Stimulated activated CD8-positive, alpha-beta memory T cell treated with anti-CD3 and anti-CD28 coated beads, Interleukin-15, amount 100 ng/mL, for 4 hours (primary cell): ENCODE measurements at places on chromosomes 5 and 9.

- no peak for DNase-seq
Observed at GRCh38 chr5:143153332-143154119, 250.0 kb downstream of the NR3C1 start.

DNA sequence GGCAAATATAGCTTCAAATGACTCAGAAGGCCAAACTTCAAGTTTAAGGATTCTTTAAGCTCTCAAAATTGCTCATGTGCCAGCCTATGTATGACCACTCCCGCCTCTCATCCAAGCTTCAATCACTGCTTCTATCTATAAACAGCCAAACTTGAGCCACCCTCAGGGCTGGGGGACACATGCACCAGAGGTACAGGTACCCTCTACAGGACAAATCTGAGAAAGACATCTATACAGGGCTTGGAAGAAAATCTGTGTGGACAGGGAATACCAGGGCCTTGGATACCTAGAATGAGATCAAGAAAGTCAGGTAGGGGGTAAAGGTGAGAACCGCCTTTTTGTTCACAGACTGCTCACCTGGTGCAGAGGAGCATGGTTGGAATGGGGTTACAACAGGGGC, 217.9 kb downstream of the ATPSCKMT start:
- no peak for DNase-seq

- no peak for DNase-seq
Observed at GRCh38 chr9:133352635-133353340, 3.5 kb downstream of the SURF1 start.

DNA sequence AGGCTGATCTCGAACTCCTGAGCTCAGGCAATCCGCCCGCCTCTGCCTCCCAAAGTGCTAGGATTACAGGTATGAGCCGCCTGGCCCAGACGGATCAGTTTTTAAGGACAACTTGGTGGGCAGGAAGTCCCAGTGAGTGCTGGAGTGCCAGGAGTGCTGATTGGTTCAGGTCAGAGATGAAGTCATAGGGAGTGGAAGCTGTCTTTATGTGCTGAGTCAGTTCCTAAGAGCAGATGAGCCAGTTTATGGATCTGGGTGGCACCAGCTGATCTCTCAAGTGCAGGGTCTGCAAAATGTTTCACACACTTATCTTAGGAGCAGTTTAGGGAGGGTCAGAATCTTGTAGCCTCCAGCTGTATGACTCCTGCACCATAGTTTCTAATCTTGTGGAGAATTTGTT, 292.1 kb upstream of the ELAVL2 start:
- DNase-seq, result no peak

DNA sequence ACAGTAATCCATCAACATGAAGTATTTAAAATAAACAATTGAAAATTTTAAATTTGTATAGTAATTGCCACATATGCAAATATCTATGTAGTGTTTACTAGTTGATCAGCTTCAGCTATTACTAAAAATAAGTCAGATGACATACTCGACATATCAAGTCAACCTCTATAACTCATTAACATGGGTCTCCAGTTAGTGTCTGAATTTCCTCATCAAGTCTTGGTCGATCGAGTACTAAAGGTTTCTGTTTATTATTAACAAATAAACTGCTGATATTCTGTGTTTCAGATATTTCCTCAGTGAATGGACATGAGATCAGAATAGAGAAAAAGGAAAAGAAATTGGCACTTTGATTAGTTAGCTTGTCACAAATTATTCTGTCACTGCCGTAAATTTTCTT, 266.5 kb upstream of the ITGA1 start:
- no peak for DNase-seq

DNA sequence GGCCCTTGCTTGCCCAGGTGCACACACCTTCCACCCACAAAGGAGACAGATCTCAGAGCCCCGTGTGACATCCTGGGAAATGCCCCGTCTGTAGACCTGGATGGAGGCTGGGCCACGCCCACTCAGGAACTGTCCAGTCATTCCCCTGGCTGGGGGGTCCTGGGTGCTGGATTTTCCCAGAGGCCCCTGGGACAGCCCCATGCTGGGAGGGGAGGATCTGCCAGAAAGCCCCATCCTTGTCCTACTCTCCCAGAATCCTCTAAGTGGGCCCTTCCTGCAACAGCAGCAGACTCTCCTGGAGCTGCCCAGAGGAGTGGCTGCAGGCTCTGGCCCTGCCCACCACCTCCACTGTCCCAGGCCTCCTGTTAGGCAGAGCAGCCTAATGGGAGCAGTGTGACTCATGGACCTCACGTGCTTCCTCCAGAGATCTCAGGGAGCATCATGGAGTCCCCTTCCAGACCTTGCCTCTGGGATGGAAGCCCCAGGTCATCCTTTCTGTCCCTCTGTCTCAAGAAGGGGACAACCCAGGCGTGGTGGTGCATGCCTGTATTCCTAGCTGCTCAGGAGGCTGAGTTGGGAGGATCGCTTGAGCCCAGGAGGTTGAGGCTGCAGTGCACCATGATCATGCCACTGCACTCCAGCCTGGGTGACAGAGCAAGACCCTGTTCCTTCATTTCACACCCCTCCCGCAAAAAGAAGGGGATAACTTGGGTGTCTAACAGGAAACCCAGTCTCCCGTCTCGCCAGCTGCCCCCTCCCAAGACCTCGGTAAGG, 51.7 kb downstream of the JADE2 start:
- DNase-seq, result no peak

GRCh38 chr5:178450121-178451028, 139.8 kb downstream of the COL23A1 start:
- DNase-seq, result no peak

- no peak for DNase-seq
Observed at GRCh38 chr9:12069366-12069765, 623.8 kb upstream of the TYRP1 start.

DNA sequence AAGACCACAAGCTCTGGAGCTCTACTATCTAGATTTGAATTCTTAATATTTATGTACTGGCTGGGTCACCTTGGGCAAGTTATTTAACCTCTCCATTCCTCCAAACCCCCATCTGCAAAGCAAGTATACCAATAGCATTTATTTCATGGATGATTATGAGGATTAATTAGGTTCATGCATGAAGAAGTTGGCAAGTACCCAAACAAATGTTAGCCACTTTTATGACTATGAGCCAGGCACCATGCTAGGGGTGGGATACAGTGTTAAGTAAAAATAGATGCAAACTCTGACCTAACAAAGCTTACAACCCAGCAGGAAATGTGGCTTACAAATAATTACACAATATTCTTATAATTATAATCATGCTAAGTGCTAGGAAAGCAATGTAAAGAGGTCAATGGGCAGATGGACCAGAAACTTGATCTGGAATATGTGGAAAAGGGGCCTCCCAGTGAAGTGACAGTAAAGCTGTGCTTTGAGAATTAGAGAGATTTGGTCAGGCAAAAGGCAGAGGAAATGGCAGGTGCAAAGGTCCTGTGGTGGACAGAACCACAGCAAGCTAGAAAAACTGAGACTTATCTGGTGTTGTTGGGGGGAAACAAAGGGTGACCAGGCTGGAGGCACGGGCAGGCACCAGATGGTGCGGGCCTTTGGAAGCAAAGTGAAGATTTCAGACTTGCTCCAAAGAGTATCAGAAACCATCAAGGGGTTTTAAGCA, 525.2 kb upstream of the TRPC7 start:
- DNase-seq, result no peak

- no peak for DNase-seq
Observed at GRCh38 chr5:160367885-160368284, 2.5 kb downstream of the C1QTNF2 start.

DNA sequence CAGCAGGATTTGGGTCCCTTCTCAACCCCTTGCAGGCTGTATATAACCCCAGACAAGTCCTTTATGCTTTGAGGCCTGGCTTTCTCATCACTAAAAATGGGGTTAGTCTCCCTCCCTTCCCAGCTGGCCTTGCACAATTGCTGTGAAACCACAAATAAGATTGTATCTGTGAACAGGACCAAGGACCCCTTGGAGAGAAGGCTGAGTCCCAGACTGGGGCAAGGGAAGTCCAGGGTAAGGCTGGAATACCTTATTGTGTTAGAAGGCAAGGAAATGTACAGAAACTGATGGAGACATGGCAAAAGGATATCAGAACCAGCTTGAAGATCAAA, 11.4 kb downstream of the MACROH2A1 start:
- no peak for DNase-seq

DNA sequence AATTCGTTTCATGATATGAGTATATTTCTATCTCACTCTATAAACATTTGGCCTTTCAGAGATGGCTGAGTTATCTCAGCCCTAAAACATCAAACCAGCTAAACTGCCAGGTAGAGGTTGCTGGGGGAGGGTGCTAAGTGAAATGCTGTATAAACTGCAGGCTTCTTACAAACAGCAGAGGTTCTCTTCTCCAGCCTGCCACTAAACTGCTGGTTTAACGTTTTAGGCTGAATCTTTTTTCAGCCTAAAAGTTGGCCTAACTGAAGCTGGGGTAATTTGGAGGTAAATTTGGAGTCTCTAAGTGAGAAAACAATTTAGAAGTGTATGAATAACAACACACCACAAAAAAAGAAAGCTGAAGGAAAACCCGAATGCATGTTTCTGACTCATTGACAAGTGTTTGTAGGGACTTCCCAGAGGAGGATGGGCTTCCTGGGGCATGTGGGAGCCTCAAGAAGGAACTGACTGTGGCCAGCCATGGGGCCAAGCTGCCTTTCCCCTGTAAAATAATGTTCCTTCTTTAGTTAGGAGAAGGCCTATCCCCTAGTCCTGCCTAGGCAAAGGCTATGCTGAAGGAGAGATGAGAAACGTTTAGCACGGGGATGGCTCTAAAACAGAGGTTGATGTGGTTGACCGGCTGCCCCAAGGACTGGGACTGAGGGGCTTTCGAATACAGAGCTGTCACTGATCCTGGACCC, 44.3 kb downstream of the SLC28A3 start:
- DNase-seq, result no peak

DNA sequence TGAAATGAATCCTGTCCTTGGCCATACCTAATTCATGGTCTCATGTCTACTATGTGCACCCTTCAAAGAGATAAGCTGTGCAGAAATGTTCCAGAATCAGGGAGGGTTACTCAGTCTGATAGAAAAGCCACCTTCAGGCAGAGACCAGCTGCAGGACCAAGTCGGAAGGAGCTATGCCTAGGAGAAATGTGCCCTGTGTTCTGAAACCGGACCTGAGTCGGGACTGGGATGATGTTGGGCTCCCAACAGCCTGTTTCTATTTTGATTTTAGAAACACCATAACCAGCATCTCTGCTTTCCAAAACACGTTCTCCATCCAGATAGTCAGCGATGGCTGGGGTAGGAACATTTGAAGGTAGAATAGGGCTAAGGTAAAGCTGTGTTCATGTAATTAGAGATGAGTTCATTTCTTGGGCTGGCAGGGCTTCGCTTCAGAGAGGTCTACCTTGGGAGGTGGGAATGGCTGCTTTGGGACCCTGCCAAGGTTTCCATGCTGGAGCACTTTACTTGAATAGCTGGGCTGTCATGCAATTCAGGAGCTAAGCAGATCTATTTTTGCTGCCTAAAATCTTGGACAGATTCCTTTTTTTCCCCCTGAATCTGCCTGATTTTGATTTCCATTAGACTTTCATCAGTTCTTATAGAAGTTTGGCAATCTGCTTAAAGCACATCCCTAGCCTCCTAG, 2.8 kb downstream of the ADCY2 start:
- DNase-seq, result no peak

- no peak for DNase-seq
Observed at GRCh38 chr9:37034938-37035647, 1.0 kb upstream of the PAX5 start.

DNA sequence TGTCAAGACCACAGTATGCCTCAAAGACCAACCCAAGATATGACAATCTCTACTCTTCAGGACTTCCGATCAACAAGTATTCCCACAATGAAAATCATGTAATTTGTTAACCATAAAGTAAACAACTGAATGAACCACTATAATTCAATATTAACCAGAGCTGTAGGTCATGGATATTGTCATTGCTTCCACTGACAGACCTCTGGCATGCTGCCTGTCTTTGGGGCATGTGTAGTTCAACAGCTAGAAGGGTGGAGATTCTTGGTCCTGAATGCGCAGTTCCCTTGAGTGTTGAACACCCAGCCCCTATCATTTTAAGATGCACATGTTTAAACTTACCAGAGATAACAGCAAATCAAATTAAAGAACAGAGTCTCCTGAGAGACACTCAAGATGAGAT, 283.0 kb downstream of the CEMIP2 start:
- no peak for DNase-seq
